ENCODE measurements at places on chromosomes 12 and 14.

DNA sequence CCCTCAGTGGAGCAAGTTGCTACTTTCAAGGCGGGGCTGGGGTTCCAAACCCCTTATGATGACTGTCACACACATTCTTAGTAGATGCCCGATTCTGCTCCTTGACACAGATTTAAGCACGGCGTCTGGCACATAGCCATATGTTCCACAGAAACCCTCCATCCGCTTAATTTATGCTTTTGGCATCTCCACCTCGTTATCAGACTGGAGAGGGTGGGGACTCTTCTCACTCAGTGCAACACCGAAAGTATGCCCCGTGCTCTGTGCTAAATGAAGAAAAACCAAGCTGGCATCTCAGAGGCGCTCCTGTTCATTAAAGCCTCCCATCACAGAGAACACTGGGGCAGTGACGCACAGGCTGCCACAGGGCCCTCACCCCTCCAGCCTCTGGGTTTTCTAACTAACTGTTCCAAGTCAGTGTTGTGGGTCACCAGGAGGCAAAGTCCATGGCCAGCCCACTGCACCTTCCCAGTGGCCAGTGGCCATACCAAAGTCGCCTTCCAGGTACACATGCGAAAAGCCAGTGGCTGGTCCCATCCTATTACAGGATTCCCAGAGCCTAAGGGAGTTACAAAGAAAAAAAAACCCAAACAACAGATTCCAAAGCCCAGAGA, 27.3 kb downstream of the CCDC88C start:
- no peak for DNase-seq

GRCh38 chr12:55708695-55709233, 1.1 kb upstream of the ITGA7 start:
- no peak for DNase-seq

DNA sequence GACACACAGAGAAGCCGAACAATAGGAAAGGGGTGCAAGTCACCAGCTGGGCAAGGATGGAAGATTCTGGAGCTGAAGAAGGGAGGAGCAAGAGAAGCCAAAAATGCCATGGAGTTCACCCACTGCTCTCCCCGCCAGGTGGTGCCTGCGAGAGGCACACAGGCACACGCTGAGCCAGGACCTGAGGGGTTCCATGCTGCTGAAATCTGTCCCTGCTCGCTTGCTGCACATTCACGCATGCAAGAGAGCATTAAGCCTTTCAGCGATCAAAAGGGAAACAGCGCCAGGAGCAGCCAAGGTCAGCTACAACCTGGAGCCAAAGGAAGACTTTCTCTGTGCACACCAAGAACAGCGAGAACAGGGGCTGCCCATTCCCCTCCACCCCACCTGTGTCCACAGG, 104.1 kb downstream of the ANO2 start:
- no peak for DNase-seq

GRCh38 chr12:52214421-52214802, 18.6 kb upstream of the KRT7 start:
- no peak for DNase-seq

DNA sequence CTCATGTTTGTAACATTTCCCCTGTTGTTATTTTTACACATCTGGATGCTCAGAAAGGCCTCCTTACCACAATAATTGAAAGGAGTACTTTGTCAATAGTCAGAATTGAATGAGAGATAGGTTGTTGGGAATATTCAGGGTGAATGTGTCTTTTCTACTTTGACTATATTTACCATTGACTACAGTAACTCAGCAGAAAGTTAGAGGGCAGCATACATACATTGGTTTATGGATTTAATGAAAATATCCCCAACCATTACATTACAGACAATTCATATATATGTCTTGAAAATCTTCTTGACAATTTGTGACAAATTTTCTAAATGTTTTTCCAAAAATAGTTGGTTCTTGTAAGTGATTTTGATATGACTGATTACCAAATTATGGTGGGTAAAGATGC, 97.7 kb downstream of the NTS start:
- DNase-seq = no peak

DNA sequence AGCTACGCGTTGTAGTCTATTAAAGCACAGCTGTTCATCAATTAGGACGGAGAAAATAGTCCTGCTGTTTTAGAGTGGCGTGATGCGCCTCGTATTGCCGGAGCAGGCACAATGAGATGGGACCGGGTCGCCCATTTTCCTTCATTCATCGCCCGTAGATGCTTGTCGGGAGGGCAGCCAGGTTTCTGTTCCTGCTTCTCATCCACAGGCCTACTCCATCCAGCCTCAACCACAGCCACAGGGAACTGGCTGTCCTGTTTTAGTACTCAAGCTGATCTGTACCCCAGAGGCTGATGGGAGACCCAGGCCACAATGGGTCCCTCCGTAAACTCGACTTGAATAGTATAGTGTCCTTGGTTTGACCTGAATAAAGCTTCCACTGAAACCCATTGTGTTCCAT, 264.0 kb downstream of the VRK1 start:
- DNase-seq = no peak

- no peak for DNase-seq
These were observed 158.9 kb downstream of the KIF26A start for GRCh38 chr14:104297313-104297704.

DNA sequence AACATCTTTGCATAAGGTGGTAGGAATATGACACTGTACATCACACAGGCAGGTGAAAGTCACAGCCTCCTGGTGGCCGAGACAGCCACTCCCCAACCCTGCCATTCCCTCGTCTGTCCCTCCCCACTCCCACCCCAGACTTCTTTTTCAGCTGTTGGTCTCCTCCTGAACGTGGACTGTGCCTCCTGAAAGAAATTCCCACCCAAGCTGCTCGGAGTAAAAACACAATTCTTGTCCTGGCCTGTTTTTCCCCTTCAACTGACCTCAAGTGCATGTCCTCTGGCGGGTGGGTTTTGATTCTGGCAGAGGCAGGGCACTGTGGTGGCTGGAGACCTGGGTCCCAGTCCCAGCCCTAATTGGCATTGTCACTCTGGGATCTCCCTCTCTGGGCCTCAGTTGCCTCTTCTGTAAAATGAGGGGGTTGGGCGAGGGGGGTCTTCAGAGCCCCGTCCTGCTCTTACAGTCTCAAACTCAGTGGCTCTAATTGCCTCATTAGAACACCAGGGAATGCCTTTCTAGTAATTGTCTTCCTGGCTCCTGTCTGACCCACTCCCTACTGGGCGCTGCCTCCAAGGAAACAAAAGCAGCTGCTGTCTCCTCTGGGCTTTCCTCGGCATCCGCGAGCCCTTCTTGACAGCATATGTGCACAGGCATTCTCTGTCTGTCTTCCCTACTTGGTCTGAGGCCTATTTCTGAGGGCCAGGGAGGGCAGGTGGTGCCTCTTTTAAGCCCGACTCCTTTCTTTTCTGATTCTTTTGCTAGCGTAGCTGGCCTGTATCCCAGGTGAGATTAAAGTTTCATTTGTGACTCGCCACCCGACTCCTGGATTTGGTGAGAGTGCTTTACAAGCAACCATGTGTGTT, 186.6 kb upstream of the RMST start:
- no peak for DNase-seq
